ENCODE measurements at places on chromosomes 1 and 21. TPM values are rescaled to one million over a fixed set of nuclear protein-coding genes. Genes with fewer than 3 reads are reported as not detected.

RXRG gene
- total RNA-seq: not detected

FCMR gene
- 0.22 TPM for total RNA-seq

KRTAP19-1 gene
- not detected for total RNA-seq

VHLL gene
- not detected for total RNA-seq

SMIM11 gene
- total RNA-seq: 2.8 TPM

PADI3 gene
- not detected for total RNA-seq

TMEM200B gene
- total RNA-seq: 20.8 TPM

APCS gene
- total RNA-seq: not detected

LRRC53 gene
- not detected for total RNA-seq

ESPN gene
- not detected for total RNA-seq

FALEC gene
- total RNA-seq: not detected

LCE6A gene
- total RNA-seq: not detected

ZNF670 gene
- total RNA-seq: 2.1 TPM

HSD3B1 gene
- total RNA-seq: not detected

PLEKHA6 gene
- total RNA-seq: 22.9 TPM

SLC45A3 gene
- total RNA-seq: 0.65 TPM

FABP3 gene
- 1.6 TPM for total RNA-seq

EFCAB7 gene
- 5.1 TPM for total RNA-seq

TNFSF18 gene
- not detected for total RNA-seq

SCAMP3 gene
- total RNA-seq: 25.5 TPM

LCE2A gene
- 0.79 TPM for total RNA-seq

CLCA4 gene
- not detected for total RNA-seq

DONSON gene
- total RNA-seq: 23.2 TPM

FCRL5 gene
- total RNA-seq: not detected

CLEC20A gene
- total RNA-seq: 0.43 TPM

NCDN gene
- total RNA-seq: 14.9 TPM

Measured in placental epithelial cell (primary cell).